ENCODE measurements at places on chromosomes 7 and 10. TPM values are rescaled to one million over a fixed set of nuclear protein-coding genes. Genes with fewer than 3 reads are reported as not detected.

GRCh38 chr7:94056796-94057207, 52.6 kb upstream of the BET1 start:
- DNase-seq = no peak

DNA sequence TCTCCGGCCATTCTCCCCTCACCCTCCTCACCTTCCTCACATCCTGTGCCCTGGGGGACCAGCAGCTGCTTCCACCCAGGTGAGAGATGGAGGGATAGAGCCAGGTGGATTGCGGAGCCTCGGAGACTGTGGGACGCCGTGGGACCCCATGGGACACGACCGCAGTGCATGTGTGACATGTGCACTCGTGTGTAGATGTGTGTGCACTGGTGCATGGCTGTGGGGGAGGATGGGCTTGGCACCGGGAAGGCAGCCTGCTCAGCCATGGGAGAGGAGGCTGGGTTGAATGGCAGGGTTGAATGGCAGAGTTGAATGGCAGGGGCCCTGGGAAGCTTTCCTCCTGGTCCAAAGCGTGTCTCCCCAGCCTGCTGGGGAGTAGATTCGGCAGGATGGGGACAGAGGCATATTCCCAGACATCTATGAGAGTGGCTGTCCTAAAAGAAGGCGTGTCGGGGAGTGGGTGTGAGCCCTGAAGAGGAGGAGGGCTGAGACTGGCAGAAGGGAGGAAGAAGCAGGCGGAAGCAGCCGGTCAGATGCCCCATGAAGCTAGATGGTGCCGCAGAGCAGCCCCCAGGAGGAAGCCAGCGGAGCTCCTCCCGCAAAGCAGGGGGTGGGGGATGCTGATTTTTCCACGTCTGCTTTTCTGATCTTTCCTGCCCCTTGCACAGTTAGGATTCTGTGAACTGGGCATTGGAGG, 815 bp downstream of the GIMAP8 start:
- DNase-seq = peak; percentile 27

GRCh38 chr10:127040756-127041155, 135.5 kb downstream of the DOCK1 start:
- DNase-seq = no peak

GRCh38 chr10:60350400-60350799, 39.3 kb downstream of the ANK3 start:
- peak; percentile 92 for DNase-seq

DNA sequence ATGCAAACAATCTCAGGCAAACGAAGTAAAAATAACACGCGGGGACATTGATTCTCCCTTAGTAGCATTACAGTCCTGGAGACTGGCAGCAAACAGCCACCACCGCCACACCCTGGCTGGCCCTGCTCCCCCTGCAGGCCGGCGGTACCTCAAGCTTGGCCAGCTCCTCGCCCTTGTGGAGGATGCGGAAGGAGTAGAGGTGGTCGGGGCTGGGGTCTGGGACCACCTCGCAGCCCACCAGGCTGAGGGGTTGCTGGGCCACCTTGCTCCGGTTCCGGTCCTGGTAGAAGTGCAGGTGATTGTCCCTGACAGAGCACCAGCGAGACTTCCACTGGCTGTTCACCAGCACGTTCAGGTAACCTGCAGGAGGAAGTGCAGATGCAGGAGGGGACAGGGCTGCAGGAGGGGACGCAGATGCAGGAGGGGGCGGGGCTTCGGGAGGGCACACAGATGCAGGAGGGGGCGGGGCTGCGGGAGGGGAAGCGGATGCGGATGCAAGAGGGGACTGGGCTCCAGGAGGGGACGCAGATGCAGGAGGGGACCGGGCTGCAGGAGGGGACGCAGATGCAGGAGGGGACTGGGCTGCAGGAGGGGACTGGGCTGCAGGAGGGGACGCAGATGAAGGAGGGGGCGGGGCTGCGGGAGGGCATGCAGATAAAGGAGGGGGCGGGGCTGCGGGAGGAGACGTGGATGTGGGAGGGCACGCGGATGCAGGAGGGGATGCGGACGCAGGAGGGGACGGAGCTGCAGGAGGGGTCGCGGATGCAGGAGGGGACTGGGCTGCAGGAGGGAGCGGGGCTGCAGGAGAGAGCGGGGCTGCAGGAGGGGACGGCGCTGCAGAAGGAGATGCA, 65.7 kb downstream of the VWA2 start:
- DNase-seq = peak; percentile 26

DNA sequence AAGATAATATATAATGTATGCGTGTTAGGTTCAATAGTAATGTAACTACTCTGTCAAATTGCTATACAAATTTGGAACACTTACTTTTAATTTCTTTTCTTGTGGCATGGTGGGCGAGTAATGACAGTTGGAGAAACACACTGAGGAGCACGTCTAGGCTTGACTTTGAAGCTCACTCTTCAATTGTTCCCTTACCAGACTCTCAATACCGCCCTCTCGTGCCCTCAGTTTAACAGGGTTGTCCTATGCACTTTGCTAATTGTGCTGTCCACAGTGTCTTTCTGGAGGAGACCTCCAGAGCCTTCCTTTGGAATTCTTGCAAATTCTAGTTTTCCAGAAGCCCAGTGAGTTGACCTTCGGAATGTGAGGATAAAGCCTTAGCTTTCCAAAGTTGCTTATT, 107.2 kb upstream of the RELN start:
- no peak for DNase-seq

LIPF gene
- total RNA-seq = 5.5 TPM

Data from umbilical cord (tissue), 2 donors.